Activated CD4-positive, alpha-beta T cell treated with anti-CD3 and anti-CD28 coated beads, Interleukin-2, amount 50 U/mL, for 4 hours (primary cell): ENCODE measurements at places on chromosomes 1 and 21.

GRCh38 chr1:199546323-199546722 is 481.2 kb upstream of the NR5A2 start:
- no peak for DNase-seq

DNA sequence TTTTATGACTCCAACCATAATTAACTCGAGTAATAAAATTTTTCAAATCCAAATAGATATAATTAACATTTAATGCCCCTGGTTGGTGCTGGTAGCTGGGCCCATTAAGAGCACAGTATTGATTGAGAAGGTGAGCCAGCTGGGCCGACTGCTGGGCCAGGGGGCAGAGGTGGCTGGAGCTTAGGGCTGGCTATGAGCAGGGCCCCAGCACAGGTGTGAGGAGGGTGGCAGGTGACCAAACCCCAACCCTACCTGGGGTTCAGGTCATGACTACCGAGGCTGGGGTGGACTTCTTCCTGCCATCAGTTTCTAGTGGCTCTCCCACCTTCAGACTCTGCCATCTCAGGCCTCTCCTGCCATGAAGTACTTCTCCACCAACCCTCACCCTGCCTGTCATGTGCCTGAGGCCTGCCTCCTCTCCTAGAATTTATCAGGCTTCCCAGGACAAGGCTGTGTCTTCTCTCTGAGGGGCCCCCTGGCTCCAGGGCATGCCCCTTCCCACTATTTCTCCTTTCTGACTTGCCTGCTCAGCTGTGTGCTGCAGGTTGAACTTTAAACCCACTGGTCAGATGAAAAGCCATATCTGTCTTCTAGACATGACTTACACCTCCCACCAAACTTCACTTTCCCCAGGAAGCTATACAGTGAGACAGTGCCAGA is 85.6 kb downstream of the TMEM53 start:
- DNase-seq = no peak

DNA sequence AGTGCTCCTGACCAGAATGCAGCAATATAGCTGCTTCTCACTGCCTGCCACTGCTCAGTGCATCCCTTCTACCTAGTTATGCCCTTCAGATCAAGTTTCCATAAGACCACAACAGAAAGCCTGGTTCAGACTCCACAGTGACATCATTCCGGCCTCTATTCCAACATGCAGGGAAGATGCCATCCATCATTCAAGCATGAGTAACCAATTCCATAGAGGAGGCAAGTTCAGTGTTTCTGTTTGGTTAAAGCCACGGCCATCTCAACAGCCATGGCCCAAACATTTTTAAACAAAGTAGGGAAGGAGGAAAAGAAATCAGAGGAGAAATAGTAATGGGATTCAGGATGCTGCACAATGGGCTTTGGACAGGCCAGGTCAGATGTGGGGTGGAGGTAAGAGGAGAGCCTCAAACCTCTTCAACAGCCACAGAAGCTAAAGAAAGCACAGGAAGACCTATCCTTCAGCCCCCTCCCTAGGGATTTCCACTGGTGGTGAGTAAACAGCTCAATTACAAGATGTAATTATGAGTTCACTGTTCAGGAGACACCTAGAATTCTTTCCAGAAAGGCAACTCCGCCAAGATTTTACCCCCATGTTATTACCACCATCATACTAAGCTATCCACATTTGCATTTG is 484.9 kb downstream of the SETD4 start:
- no peak for DNase-seq

DNA sequence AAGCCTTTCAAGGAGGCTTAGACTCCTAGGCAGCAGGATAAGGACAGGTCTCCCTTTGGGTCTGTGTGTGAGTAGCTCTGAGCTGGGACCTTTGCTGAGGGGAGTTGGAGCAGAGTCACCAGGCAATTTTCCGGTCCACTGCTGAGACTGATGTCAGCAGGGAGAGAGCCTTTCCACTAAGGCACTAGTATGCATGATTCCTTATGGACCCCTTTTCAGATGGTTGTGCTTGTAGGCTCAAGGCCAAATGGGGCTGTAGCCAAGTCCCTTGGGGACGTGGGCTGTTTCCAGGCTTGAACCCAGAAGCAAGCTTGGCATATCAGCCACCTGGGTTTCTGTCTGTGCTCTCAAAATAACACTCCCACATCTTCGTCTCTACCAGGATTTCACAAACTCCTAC is 73.0 kb downstream of the CCDC18 start:
- no peak for DNase-seq

GRCh38 chr1:14254251-14254650 is 344.2 kb upstream of the KAZN start:
- DNase-seq = no peak

DNA sequence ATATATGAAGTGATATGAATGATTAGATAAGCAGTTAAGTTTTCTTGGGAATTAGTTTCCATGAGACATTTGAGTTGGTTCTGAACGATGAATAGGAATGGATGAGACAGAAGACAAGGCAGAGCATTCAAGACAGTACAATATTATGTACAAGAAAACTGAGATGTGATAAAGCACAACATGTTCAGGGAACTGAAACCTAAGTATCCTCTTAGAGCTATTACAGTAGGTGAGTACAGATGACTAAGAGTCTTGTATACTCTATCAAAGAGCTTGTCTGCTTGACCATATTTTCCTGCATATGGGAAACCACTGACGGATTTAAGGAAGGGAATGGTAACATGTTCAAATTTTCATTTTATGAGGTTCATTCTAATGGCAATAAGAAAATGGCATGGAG is 61.6 kb downstream of the NME7 start:
- no peak for DNase-seq

DNA sequence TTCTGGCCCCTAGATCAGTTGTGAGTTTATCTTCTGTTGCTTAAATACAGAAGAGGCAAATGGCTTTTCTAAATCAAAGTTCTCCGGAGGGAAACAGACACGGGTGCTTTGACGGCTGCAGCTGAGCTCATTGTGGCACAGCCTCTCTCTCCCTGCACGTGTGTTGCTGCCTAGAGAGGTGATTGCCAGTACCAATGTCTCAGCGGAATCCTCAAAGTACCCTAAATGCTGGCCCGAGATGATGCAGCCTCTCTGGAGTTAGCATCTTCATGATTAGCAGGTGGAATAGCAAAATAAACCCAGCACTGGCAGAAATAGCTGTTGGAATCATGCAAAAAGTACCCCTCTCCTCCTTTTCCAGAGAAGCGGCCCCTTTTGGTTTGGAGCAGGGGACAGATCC is 192.2 kb downstream of the PRDM2 start:
- no peak for DNase-seq

DNA sequence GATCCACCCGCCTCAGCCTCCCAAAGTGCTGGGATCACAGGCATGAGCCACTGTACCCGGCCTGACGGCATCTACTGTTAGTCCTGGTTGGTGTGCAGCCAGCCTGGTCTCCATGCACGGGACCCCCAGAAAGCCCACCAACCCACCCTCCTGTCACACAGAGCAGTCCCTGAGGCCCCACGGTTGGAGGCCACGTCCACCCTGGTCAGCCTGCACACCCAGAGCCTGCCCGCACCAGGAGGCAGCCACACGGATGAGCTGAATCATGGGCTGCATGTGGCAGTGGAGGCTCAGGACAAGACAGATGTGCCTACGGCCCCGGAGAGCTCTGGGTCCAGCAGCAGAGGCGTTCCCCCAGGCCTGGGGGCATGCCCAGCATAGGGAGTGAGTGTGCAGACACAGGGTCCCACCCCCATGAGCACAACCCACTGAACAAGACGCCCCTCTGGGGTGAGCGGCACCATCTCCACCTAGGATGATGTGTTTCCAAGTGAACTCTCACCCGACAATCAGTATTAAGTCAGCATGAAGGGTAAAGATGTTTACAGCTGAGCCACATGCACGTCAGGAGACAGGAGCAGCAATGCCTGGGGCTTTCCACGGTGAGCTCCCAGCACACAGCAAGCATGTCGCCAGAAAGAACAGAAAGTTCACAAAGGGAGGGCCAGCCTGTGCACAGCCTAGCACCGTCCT is 102.1 kb downstream of the WDR4 start:
- no peak for DNase-seq

DNA sequence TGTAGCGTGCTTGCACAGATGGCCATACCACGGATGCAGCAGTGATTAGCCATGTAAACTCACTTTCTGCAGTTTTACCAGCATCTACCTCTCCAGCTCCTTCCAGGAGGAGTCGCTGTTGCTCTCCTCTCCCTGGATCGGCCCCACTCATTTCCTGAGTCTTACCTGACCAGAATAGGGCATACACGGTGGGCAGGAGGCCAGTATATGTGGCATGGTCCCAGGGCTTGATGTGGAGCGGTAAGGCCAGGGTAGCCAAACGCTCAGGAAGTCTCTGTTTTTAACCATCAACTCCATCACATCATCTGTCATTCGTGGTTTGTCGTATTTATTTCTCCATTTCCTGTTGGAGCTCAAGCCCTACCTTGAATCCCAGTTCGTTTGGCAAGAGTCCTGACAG is 163.4 kb upstream of the USP24 start:
- no peak for DNase-seq

- no peak for DNase-seq
Measured at GRCh38 chr1:54698346-54698745, 17.3 kb upstream of the TTC4 start.

- DNase-seq = no peak
Measured at GRCh38 chr1:53080769-53081168, 18.8 kb downstream of the PODN start.

DNA sequence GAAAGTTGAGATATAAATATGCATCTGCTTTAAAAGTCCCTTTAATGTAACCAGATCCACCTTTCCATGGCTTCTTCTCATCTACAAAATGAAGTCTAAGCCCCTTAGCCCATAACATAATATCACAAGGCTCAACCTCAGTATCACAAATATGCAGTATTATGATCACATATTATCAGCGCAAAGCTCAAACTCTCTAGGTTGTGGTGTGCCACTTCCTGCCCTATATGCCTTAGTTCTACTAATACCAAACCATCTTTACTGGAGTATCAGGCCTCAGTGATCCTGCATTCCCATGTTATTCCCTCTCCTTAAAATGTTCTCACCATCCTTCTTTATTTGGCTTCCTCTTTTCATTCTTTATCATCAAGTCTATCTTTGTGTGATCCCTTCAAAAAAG is 301.8 kb downstream of the NEGR1 start:
- DNase-seq = no peak

- no peak for DNase-seq
Measured at GRCh38 chr1:43531906-43532584, 1.4 kb downstream of the PTPRF start.

GRCh38 chr1:94280541-94280940 is 43.2 kb upstream of the ARHGAP29 start:
- no peak for DNase-seq

GRCh38 chr1:179318491-179318890 is 24.9 kb downstream of the SOAT1 start:
- DNase-seq = no peak
